Activated CD4-positive, alpha-beta T cell treated with anti-CD3 and anti-CD28 coated beads for 48 hours (primary cell): ENCODE measurements at places on chromosomes 1 and 21.
A peak's percentile ranks its signal among the peaks of the same experiment; 100 is the strongest.

DNA sequence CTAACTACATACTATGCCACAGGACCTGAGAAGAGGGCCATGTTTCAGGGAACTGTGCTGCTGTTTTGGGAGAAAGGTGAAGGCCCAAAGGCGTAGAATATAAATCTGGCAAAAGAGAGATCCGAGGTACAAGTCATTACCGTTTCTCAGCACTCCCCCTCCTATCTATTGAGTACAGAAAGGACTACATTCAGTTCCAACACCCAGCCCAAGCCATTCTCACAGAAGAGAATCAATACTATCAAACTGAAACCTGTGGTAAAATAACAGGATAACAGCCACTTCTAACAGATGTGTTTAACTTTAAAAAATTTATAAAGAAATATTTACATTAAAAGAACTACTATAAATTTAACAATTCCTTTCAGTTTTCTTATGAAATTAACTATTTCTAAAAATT, 7.8 kb downstream of the AHCTF1 start:
- no peak for DNase-seq

DNA sequence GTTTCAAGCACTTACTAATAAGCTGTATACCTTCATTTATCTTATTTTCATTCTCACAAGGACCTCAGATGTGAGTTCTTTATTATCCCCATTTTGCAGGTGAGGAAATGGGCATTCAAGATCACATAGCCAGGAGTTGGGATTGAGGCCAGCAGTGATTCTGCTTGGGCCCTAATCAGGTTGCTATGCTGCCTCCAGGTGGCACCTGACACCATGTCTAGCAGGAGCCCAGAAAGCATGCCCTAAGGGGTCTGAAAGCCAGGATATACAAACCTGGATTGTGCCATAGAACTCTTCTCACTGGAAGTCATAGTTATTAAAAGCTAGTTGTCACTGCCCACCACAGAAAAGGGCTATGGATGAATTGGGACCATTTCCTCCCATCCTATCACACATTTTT, 61.1 kb downstream of the FYB2 start:
- no peak for DNase-seq

DNA sequence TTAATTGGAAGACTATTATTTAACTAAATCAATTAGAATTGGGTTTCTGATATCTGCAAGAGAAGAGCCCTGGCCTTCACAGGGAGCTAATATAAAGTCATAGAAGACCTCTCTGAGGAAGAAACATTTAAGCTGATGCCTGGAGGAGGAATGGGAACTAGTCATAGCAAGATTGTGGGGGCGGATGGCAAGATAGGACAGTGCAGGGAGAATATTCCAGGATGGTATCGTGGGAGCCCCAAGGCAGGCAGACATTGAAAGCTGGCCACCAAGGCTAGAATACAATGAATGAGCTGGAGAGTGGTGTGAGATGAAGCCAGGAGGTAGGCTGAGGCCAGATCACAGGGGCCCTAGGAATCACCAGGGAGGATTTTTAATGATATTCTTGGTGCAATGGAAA, 20.8 kb upstream of the MYSM1 start:
- DNase-seq = no peak

DNA sequence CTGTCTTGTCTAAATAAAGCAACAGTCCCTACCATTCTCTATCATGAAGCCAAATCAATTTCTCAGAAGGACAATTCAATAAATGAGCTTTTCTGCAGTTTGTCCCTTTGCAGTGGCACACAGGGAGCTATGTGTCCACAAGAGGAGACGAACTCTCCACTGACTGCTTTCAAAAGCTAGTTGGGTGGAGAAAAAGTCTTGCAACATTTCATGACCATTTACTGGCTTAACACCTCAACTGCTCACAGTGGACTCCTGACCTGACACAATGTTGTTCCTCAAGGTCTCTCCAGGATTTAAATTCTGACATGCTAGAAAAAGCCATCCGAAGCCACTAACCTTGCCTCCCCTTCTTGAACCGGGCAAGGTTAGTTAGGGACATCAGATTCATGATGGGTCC, 111.7 kb downstream of the TIAM1 start:
- no peak for DNase-seq

DNA sequence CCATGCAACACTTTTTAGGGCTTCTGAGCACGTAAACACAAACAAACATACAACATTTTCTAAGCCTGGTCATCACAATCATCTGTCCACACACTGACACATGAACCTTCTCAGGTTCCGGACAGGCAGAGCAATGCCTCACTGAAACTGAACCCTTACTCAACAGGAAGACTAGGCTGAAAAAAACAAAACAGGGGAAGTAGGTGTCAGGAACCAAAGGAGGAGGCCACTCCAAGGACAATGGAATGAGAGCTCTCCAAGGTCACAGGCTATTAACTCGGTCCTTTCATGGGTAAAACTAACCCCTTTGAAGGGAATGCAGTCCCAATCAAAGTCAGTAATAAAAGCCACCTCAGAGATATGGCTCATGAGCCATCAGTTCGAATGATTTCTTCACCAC, 76.6 kb downstream of the FAM78B start:
- DNase-seq = no peak

- no peak for DNase-seq
Observed at GRCh38 chr21:43333298-43334062, 93.5 kb downstream of the SIK1 start.

GRCh38 chr1:198607714-198608113, 31.1 kb upstream of the PTPRC start:
- no peak for DNase-seq

DNA sequence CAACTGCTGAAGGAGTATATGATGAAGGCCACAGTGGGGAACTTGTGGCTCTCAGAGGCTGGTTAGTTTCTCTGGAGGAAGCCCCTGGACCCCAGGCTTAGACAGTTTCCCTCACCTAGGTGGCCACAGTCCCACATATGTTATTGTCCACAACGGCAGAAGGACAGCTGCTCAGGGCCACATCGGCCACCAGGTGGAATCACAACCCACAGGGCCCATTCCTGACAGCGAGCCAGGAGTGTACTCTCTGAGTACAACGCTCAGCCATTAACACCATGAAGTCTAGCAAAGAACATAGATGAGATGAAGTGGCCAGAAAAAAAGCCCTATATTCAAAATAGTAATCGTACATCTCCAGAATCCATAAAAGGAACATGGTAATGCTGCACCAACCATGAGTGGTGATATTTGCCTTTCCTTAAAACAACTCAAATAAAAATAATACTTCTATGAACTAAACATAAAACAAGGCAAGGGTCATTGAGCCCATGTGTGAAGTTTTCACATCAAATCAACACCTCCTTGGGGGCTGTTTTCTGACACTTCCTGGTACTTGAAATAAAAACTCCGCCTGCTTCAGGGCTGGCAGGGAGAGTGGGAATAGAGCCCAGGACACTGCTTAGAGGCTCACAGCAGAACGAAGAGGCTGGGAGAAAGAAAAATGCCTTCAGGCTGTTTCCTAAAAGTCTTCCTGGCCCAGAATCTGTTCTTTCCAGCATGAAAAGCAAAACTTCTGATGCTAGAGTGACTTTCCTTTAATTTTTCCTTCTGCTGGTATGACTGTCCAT, 383.3 kb downstream of the HHAT start:
- no peak for DNase-seq

- DNase-seq = peak; percentile 39
Observed at GRCh38 chr1:22861764-22862440, 110.8 kb downstream of the LACTBL1 start.

DNA sequence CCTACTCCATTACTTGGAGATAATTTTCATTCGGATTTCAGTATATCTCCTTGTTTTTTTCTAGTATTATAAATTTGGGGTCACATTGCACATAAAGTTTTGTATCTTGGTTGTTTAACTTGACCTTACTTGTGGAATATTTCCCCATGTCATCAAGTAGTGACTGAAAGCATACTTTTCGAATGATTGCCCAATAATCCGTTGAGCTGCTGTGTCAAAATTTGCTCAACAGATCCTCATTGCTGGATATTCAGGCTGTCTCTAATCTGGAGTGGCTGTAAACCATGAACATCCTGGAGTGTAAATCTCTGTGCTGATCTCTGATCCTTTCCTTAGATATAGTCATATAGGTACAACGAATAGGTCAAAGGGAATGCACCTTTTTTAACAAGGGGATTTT, 4.9 kb downstream of the NIPAL3 start:
- no peak for DNase-seq

DNA sequence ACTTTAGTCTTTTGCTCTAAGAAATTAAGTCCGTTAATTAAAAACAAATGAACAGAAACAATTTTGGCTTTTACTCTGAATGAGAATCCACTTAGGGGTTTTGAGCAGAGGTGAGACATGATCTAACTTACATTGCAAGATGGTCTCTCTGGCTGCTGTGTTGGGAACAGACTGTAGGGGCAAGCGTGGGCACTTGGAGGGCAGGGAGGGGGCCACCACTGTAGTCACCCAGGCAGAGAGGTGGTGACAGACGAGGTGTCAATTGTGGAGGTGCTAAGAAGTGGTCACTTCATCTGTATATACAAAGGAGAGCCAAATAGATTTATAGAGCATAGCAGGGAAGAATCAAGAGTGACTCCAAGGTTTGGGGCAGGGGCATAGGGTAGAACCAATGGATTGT, 71.1 kb upstream of the IRF2BP2 start:
- no peak for DNase-seq

- DNase-seq = no peak
Observed at GRCh38 chr1:88701275-88701674, 17.2 kb downstream of the PKN2 start.

DNA sequence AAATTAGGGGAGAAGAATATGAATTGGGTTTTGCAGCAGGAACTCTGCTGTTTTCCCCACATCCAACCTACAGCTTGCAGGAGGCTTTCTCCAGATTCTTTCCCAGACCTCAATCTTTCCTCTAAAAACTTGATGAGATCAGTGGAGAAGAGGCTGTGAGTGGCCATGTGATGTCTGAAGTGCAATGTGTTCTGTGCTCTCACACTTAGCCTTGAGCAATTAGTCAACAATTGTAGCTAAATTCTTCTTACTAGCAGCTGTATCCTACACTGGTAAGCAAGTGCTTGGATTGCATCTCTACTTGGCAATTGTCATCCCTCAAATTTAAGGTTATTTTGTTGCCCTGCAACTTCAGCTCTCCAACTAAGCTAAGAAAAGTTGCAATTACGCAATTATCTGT, 807.3 kb upstream of the RGS18 start:
- no peak for DNase-seq

- DNase-seq = no peak
Observed at GRCh38 chr21:16287046-16287445, 557.3 kb downstream of the USP25 start.

DNA sequence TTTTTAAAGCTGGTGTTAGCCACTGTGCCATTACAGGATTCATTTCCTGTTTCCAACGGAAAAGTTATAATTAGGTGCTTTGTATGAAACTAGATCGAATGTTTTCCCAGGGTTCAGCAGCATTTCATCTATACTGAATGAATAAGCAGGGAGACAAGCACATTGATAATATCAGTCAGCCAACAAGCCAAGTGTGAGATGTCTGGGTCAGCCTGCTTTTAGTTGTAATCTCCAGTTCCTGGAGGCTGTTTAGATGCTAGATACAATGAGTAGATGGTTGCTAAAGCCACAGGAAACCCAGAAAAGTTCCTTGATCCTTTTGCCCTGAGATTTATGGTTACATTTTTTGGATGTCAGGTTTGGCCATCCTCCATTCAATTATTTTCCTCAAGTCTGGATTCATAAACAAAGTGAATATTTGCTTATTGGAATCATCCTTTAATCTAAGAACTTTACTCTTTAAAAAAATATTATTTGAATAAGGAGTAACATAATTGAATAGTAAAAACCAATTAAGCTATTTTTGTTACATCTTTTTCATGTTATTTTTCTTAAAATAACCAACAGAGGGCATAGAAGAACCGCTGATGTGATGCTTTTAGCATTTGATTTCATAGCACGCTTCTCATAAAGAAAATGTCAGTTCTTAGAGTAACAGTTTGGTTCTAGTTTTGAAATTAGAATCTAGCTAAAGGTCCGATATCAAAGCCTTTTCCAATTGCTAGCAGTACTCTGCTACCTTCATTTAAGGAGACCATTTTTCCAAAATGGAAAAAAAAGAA, 76.6 kb downstream of the HSPA13 start:
- DNase-seq = no peak

- no peak for DNase-seq
Observed at GRCh38 chr1:32873484-32873883, 2.8 kb upstream of the FNDC5 start.

DNA sequence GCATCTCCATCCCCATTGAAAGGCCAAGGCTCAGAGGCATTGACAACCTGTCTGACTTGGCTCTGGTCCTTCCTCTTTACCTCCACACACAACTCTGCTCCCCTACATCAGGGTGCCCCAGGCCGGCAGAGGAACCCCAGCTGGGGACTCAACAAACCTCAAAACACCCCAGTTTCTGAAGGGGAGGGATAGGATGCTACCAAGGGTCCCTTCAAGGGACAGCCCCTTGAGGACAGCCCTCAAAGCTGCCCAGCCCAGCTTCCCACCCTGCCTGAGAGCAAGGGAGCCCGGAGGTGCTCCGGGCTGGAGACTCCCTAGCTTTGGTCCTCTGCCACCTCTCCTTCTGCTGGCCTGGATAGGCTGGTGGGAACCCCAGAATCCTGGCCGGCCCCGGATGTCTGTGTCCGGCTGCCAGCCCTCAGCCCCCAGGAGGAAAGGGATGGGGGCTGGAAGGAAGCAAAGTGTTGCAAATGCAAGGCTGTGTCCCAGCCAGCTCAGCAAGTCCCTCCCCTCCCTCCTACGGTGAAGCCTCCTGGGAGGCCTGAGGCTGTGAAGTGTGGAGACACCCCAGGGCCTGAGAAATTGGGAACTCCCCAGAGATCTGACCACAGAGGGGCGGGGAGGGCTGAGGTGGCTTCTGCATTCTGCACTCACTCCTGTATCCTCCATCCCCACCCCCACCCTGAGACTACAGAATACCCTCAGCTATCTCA, 1.1 kb upstream of the MARCKSL1 start:
- peak; percentile 68 for DNase-seq

DNA sequence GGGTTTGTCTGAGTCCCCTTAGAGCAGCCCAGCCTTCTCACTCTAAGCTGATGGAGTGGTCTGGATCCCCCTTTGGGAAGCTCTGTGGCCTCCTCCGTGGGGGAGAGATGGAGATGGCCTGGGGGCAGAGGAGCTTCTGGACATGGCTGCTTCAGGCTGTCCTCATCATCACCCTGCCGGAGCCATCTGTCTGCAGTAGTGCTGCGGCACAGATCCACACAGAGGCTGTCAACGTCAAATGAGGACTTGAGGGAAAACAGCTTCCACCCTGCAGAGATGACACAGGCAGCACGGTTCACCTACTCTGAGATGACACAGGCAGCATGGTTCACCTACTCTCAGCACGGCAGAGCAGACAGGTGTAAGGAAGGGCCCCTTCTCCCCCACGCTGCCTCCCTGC, 134.3 kb downstream of the IGSF21 start:
- DNase-seq = no peak

- DNase-seq = no peak
Observed at GRCh38 chr1:56533197-56533596, 46.2 kb downstream of the PLPP3 start.

DNA sequence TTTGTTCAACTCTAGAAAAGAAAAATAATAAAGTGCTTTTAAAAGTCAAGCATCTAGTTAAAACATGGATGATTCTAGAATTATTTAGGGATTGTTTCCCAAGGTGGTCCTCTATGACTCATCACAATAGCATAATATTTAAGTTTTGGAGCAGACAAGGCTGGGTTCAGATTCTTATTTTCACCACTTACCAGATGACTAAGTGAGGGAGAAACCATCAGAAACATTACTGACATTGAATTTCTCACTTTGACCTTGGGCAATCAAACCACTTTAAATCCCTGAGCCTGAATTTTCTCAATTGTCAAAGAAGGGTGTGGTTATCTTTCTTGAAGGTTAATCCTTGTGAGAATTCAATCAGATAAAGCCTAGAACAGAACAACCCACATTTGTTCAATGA, 102.5 kb upstream of the PTGFR start:
- DNase-seq = no peak
